ENCODE measurements at places on chromosomes 1 and 21.
A peak's percentile ranks its signal among the peaks of the same experiment; 100 is the strongest.

- DNase-seq: no peak
Observed at GRCh38 chr1:227215863-227216510, 102.3 kb downstream of the CDC42BPA start.

- no peak for DNase-seq
Observed at GRCh38 chr1:228810878-228811711, 75.8 kb downstream of the RHOU start.

- DNase-seq: peak; percentile 95
Observed at GRCh38 chr1:227759341-227760300, 24.4 kb downstream of the SNAP47 start.

DNA sequence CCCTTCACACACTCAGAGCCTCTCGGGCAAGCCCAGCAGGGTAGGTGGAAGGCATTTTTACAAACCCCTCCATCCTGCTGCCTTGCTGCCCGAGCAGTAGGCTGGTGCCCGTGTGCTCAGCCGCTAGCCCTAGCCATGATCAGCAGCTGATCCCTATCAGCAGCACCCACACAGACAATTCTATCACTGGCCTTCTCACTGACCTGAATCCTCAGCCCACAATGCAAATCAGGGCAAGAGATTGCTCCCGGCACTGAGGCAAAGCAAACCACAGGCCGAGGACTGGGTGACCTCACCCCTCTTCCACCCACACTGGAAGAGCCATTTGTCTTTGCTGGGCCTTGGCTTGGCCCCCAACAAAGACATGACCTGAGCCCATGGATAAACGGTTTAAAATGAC is 895 bp upstream of the PDZK1 start:
- DNase-seq: no peak

DNA sequence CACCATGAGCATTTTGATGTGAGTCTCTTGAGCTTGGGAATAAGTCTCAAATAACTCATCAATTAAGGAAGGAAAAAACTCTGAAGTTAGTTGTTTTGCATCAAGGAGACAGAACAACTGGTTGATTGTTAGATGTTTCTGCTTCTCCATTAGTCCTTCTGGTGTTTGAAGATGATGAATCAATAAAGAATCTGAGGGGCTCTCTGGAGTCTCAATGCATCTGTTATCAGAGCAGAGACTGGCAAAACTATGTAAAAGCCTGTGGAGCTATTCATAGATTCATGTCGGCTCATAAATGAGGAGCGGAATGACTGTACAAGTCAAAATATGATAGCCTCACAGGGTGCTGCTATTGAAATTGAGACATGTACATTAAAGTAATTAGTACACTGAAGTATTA is 73.3 kb upstream of the ZC3H11B start:
- DNase-seq: no peak

GRCh38 chr1:84653130-84653677 is 37.1 kb downstream of the SSX2IP start:
- no peak for DNase-seq

- DNase-seq: no peak
Observed at GRCh38 chr1:165467706-165468105, 22.8 kb upstream of the RXRG start.

- peak; percentile 47 for DNase-seq
Observed at GRCh38 chr1:234721476-234722269, 111.7 kb upstream of the IRF2BP2 start.

Measured in gastrocnemius medialis (tissue), 4 donors.